ENCODE measurements at places on chromosomes 16 and 17. TPM values are rescaled to one million over a fixed set of nuclear protein-coding genes. Genes with fewer than 3 reads are reported as not detected.

CHRNB1 gene
- 3.2 TPM for total RNA-seq

NUDT7 gene
- total RNA-seq = 4.9 TPM

PRSS22 gene
- 0.60 TPM for total RNA-seq

OR1A1 gene
- total RNA-seq = not detected

AIPL1 gene
- total RNA-seq = not detected

KCNJ12 gene
- total RNA-seq = 0.46 TPM

GINS2 gene
- 0.23 TPM for total RNA-seq

AANAT gene
- not detected for total RNA-seq

ALOX12B gene
- total RNA-seq = 0.70 TPM

ARHGAP44 gene
- 8.9 TPM for total RNA-seq

DEXI gene
- total RNA-seq = 52.4 TPM

LGALS9B gene
- not detected for total RNA-seq

EME1 gene
- total RNA-seq = 0.88 TPM

PLEKHG4 gene
- total RNA-seq = 28.7 TPM

HS3ST6 gene
- total RNA-seq = 0.69 TPM

CCL17 gene
- not detected for total RNA-seq

FBXO39 gene
- 0.11 TPM for total RNA-seq

TNFSF13 gene
- total RNA-seq = 14.5 TPM

TMEM238L gene
- not detected for total RNA-seq

EIF1 gene
- 270 TPM for total RNA-seq

UTP4 gene
- total RNA-seq = 13.8 TPM

ATF7IP2 gene
- 5.5 TPM for total RNA-seq

NPIPA7 gene
- total RNA-seq = 11.3 TPM

ZFP3 gene
- total RNA-seq = 5.8 TPM

SSTR5 gene
- not detected for total RNA-seq

ZSCAN10 gene
- not detected for total RNA-seq

ALDH3A1 gene
- 1.1 TPM for total RNA-seq

CLEC18B gene
- total RNA-seq = 1.5 TPM

NOTUM gene
- 0.20 TPM for total RNA-seq

WNT9B gene
- total RNA-seq = not detected

CTF1 gene
- 22.4 TPM for total RNA-seq

ASGR1 gene
- total RNA-seq = 0.78 TPM

EFCAB3 gene
- total RNA-seq = not detected

SOST gene
- not detected for total RNA-seq

ITGAL gene
- total RNA-seq = 2.0 TPM

IGF2BP1 gene
- total RNA-seq = not detected

BCKDK gene
- total RNA-seq = 40.5 TPM

MYH8 gene
- not detected for total RNA-seq

NPW gene
- total RNA-seq = 0.78 TPM

FMNL1 gene
- total RNA-seq = 6.1 TPM

PTX4 gene
- total RNA-seq = not detected

EPX gene
- not detected for total RNA-seq

CHST4 gene
- 0.74 TPM for total RNA-seq

PIK3R5 gene
- 1.3 TPM for total RNA-seq

CD300LB gene
- total RNA-seq = 0.24 TPM

HSD11B2 gene
- 1.3 TPM for total RNA-seq

KCNJ18 gene
- total RNA-seq = not detected

NPTX1 gene
- total RNA-seq = 0.10 TPM

FNDC8 gene
- total RNA-seq = not detected

ARHGDIG gene
- not detected for total RNA-seq
